Stimulated activated CD4-positive, alpha-beta T cell treated with anti-CD3 and anti-CD28 coated beads, Interleukin-4, amount 100 ng/mL, for 48 hours (primary cell): ENCODE measurements at places on chromosomes 7 and 10.

DNA sequence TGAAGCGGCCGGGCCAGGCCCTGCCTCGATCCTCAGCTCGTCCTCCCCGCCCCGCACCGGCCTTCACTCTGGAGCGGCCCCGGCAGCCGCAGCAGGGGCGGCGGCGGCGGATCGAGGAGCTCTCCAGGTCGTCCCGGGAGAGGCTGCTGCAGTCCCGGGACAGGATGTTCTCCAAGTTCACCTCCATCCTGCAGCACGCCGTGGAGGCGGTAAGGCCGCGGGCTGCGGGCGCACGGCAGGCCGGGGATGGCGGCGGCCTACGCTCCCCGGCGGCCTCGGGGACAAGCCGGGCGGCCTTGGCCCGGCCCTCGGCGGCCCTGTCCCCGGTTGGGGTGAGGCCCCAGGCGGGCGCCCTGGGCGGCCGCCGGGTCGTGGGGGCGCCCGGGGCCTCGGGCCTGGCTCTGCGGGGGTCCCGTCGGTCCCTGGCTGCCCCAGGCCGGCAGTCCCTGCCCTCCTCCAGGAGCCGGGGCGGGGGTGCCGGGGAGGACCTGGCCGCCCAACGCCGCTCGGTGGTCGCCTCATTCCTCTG lies 399 bp downstream of the FHIP2A start:
- DNase-seq: no peak

GRCh38 chr7:51426163-51426562 lies 109.6 kb upstream of the COBL start:
- DNase-seq: no peak

- DNase-seq: no peak
These were observed 17.3 kb downstream of the MGAM start for GRCh38 chr7:142012825-142013511.

GRCh38 chr7:100493476-100494264 lies 9.9 kb downstream of the NYAP1 start:
- DNase-seq: peak; percentile 57

- no peak for DNase-seq
These were observed 103.0 kb downstream of the OAT start for GRCh38 chr10:124315591-124316270.

- no peak for DNase-seq
These were observed 23.6 kb upstream of the COBL start for GRCh38 chr7:51340029-51340838.

- no peak for DNase-seq
These were observed 19.7 kb downstream of the ESYT2 start for GRCh38 chr7:158809596-158809995.

- no peak for DNase-seq
These were observed 38.4 kb downstream of the CARD11 start for GRCh38 chr7:3005257-3005656.

DNA sequence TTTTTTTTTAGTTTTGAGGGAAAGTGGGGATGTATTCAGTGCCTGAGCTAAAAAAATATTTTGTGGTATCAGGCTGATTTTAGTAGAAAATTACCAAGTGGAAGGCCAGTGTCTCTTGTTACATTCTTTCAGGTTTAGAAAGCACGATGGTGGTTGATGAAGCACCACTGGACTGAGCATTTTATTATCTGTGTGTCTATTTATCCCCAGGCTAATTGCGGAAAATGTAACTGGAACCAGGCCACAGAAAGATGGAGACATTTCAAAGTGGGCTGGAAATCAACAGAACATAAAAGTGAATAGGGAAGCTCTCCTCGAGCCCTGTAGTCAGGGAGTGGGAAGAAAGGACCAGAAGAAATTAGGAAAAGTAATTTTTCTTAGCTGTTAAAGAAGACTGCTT lies 261.0 kb downstream of the STK31 start:
- DNase-seq: no peak

- DNase-seq: no peak
These were observed 718 bp upstream of the CTBP2 start for GRCh38 chr10:125160856-125161706.

DNA sequence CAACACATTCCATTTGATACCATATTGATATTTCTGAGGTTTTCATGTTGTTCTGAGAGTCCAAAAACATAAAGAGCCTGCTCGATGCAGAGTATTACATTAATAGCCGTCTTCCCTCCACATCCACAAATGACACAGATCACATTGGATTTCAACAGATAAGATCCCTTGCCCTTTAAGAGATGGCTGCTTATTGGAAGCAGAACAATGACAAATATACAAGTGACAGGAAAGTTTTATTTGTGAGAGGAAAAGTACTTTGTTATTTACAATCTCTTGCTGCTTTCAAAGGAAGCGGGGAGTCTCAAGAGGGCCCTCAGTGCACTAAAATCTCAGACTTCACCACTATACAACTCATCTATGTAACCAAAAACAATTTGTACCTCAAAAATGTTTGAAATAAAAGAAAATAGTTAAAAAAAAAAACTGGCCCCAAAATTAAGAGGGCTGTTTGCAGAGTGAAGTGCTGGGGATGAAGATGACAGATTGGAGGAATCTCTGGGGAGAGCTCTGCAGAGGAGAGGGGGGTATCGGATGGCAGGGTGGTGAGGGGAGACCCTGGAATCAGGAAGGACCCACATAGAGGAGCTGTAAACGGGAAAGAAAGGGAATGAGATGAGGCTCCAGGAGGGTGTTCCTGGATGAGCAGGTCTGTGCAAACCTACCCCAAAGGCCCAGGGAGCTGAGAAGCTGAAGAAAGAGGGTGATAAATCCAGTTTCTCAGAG lies 42.5 kb upstream of the ZNF438 start:
- no peak for DNase-seq

GRCh38 chr10:80158598-80159127 lies 26.1 kb downstream of the PLAC9 start:
- no peak for DNase-seq

GRCh38 chr10:72834183-72834825 lies 59.2 kb upstream of the OIT3 start:
- DNase-seq: no peak

DNA sequence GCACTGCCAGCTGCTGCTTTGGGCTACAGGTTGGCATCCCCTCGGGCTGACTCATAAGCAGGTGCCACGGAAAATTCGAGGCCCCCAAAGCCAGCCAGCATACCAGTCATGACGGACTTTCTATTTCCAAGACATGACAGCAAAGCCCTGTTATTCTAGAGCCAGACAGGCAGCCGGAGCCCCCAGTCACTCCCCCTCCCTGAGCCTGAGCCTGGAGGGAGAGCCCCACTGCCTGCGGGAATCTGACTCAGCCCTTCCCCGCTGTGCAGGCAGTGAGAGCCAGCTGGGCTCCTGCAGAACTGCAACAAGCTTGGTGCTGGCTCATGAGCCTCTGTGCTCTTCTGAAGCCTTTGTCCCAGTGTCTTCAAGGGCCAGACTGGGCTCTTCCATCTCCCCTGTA lies 15.8 kb downstream of the BTBD16 start:
- DNase-seq: no peak

DNA sequence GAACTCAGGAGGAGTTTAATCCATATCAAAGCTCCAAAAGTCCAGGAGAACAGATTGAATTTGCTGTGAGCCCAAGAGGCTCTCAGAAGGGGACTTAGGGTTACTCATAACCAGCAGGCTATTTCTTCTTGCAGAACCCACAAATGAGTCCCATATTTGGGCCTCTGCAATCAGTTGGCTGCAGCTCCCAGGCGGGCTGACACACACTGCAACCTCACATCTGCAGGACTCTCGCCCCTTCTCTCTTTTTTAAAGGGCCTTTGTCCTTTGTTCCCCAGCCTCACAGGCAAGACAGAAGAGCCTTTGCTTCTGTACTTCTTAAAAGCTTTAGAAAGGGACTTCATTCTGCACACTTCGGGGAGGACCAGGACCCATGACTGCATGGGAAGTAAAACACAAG lies 26.7 kb downstream of the CREB3L2 start:
- no peak for DNase-seq

DNA sequence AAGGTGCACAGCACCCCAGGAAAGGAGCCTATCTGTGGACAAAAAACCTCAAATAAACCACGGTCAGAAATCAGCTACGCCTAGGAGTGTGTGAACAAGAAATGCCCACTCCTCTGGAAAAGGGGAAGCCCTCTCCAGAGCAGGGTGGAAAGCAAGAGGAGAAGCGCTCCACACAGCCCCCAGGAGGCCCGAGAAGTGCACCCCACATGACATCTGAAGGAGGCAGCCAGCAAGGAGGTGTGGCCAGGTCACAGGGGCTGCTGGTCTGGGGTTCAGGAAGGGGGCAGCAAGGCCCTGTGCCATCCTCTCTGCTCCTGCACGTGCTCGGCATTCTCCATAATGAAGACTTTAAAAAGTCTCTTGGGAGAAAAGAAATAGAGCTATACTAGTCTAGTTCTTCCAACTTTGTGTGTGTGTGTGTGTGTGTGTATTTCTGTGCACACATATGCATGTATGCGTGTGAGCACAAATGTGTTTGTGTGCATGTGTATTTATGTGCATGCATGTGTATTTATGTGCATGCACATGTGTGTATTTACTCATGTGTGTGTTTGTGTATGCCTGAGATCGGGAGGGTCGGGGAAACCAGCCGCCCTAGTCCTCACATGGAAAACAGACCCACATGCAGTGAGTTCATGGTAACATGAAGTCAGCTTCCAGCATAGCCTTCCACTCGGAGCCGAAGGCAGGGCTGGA lies 76.5 kb downstream of the TNS3 start:
- no peak for DNase-seq

GRCh38 chr7:100119072-100119969 lies at the start of the genes CNPY4 and TAF6:
Gene CNPY4 (plus strand): TSS chr7:100119634. CDS start chr7:100119745, 111 bp downstream.
Gene TAF6 (minus strand): TSS chr7:100119358. CDS start chr7:100114209, 5,149 bp downstream.
- DNase-seq: peak; percentile 91

- no peak for DNase-seq
These were observed 90.1 kb downstream of the NPSR1 start for GRCh38 chr7:34747867-34748727.

DNA sequence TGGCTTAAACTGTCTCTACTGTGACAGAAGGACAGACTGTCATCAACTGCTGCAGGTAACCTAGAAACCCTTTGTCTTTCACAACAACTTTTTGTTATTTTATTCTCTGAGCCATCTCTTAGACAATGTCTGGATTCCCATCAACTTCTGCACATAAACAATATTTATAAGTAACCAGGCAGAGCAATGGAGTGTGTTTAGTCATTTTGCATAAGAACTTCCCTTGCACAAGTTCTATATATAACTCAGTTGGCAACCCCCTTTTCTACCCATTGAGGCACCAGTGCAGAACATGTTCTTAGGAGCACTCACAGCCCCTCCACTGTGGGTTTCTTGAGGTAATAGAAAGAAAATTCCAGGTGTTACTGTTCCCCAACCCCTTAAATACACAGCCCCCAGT lies 65.0 kb upstream of the IL6 start:
- DNase-seq: no peak

DNA sequence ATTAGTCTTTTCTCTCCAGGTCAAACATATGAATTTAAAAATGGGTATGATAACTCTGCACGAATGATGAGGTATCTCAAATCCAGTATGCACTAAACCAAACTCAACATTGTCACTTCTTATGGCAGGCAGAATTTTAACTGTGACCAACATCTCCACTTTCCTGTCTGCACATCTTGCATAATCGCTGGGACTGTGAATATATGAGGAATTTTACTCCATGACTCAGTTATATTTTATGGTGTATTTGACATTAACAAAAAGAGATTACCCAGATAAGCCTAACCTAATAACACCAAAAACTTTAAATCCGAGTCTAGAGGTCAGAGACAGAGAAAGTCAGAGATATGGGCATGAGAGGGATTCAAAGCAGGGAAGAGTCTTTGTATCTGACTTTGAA lies 454.5 kb upstream of the SEMA3D start:
- DNase-seq: no peak

DNA sequence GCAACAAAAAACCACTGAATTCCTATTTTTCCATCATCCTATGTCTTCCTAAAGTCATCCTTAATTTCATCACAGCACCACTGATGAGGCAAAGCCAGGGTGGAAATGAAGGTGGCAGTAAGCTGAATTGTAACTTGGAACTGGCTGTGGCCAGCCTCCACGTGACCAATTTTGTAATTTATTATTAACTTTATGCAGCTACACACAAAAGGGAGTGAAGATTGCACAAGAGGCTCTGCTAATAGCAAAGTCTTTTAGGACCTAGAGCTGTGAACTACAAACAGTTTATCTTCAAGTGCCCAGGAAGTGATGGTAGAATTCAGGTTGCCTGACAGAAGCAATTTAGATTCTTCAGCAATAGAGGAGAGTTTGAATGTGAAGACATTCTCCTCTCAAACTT lies 176.4 kb downstream of the CCDC71L start:
- DNase-seq: no peak

GRCh38 chr10:63446716-63447440 lies 18.9 kb downstream of the JMJD1C start:
- DNase-seq: no peak

GRCh38 chr7:98864731-98865453 lies 4.9 kb downstream of the TMEM130 start:
- no peak for DNase-seq

DNA sequence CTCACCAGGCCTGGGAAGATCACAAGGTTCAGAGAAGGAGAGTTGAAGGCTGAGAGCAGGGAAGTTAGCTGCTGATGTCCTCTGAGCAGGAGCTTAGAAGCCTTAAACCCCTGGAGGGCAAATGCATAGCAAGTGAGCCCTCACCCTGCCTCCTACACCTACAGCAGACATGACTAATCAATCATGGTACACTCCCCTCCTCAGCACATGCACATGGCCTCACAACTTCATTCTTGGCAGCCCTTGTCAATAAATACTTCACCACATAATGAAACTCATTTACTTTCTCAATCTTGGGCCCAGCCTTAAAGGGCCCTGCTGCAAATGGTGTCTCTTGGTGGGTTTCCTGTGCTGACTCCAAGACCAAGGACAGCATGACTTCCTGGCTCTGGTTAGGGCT lies 12.9 kb downstream of the MMRN2 start:
- DNase-seq: no peak

DNA sequence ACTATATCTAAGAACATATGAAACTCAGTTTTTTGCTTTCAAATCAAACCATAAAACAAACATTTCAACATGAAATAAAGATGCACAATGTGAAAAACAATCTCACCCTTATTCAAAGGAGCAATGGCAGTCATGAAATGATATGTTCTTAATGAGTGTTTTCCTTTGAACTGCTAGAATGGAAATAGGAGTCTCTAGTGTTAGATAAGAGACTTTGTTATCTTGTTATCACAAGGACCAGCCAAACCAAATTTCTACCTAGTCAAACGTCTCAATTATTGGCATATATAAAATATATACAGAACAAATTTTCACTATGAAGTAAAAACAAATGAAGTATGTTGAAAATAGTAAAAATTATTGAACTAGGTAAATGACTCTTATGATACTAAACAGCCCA lies 1.2 kb downstream of the VPS41 start:
- no peak for DNase-seq

GRCh38 chr7:148436571-148436970 lies 154.0 kb upstream of the C7orf33 start:
- DNase-seq: no peak
